Activated T-helper 1 cell treated with anti-CD3 and anti-CD28 coated beads, Interleukin-12 subunit alpha, Interleukin-12 subunit beta, Interleukin-2, Interleukin-4 antibody, amounts not matched to agents 30 ng/mL and 10 ng/mL and 1 ng/mL, durations not matched to agents 14 hours and 24 hours and 36 hours (primary cell): ENCODE measurements at places on chromosomes 12 and 14.

DNA sequence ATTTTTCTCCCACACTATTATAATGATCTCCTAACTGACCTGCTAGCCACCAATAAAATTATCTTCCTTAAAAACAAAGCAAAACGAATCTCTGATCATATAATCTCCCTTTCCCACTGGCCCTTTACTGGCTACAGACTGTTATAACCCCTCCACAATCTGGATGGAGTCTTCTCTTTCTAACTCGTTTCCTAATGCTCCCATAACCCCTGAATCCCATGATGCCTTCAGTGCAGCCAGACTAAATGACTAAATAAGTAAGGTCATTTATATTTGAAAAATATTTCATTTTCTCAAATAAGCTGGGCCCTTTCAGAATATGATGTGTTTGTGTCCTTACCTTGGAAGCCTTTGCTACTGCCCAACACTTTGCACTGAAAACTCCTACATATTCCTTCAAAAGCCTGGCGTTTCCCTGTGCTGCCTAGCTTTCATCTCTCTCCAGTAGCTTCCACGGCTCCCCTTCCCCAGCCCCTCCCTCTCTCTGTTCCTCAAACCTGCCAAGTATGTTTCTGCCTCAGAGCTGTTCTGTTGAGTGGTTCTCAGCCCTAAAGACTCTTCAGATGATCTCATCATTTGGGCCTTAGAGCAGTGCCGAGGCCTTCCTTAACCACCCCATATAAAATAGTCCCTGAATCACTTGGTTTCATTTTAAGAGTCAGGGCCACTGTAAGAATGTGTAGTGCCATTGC, 91.7 kb downstream of the MYRFL start:
- H3K36me3 ChIP-seq = no peaks in the 10 kb centered on the region
- peaks cover 4% of the 10 kb centered on the region for H3K27me3 ChIP-seq
- H3K4me1 ChIP-seq = no peaks in the 10 kb centered on the region
- no peak for DNase-seq
- H3K4me3 ChIP-seq = no peak overlapping the region

GRCh38 chr14:39264558-39264957, 30.8 kb downstream of the MIA2 start:
- peaks cover 6% of the 10 kb centered on the region for H3K36me3 ChIP-seq
- no peak overlapping the region for H3K27ac ChIP-seq
- no peak overlapping the region for H3K4me3 ChIP-seq
- DNase-seq = no peak
- H3K4me1 ChIP-seq = peaks cover 32% of the 10 kb centered on the region

DNA sequence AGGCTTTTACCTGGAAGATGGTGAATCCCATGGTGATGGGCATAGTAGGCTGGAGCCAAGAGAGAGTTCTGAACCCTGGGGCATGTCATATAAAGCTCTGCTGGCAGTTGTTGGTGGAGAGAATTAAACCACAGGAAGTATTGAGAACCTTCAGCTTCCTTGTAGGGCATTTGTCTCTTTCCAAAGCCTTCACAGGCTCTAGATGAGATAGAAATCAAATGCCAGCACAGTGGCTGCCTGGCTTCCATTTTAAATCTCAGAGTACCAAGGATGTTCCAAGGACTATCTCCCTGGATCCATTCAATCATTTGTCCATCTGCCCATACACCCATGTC, 369.6 kb downstream of the DPF3 start:
- peaks cover 79% of the 10 kb centered on the region for H3K4me1 ChIP-seq
- H3K27me3 ChIP-seq = peaks cover 5% of the 10 kb centered on the region
- DNase-seq = no peak

DNA sequence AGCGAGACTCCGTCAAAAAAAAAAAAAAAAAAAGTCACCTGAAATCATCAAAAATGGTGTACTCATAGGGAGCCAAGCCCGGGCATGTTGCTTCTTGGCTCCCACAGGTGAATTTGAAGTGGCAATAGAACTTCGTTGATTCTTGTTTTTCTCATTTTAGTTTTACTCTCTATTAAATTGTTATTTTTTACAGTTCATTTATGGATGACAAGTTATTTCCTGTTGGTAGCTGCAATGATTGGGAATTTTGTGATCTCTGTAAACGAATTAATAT, 1.3 kb downstream of the TM7SF3 start:
- peaks cover 16% of the 10 kb centered on the region for H3K36me3 ChIP-seq
- DNase-seq = no peak
- peaks cover 2% of the 10 kb centered on the region for H3K27me3 ChIP-seq
- peak overlapping the region; percentile 91 for H3K4me3 ChIP-seq

GRCh38 chr14:54040846-54041245, 84.2 kb upstream of the BMP4 start:
- H3K27me3 ChIP-seq = no peaks in the 10 kb centered on the region
- no peak for DNase-seq
- no peak overlapping the region for H3K27ac ChIP-seq
- no peak overlapping the region for H3K4me3 ChIP-seq
- no peaks in the 10 kb centered on the region for H3K36me3 ChIP-seq
- no peaks in the 10 kb centered on the region for H3K4me1 ChIP-seq

DNA sequence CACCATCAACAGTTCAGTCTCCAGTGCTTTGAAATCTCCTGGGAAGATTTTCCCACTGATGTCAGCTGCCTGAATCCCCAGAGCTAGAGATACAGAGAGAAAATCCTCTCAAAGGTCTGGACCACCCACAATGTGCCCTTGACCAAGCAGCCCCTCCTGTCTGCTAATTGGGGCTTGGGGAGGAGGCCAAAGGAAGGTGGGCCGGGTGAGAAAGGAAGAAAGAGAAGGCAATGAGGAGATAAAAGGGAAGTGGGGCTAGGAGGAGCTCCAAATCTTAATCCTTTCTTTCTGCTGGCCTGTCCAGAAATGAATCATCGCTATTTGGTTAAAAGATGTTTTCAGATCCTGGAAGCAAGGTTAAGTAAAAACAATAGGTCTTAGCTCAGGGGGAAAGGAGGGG, 322.9 kb downstream of the BCL11B start:
- H3K4me3 ChIP-seq = no peak overlapping the region
- H3K27me3 ChIP-seq = peaks cover 2% of the 10 kb centered on the region
- H3K27ac ChIP-seq = no peak overlapping the region

GRCh38 chr12:65294641-65295262, 16.3 kb downstream of the MSRB3 start:
- DNase-seq = no peak
- H3K36me3 ChIP-seq = no peaks in the 10 kb centered on the region
- peaks cover 12% of the 10 kb centered on the region for H3K27me3 ChIP-seq

GRCh38 chr12:26334621-26335124, 139.3 kb downstream of the SSPN start:
- H3K4me3 ChIP-seq = no peak overlapping the region
- H3K27me3 ChIP-seq = no peaks in the 10 kb centered on the region
- peaks cover 7% of the 10 kb centered on the region for H3K36me3 ChIP-seq
- no peak overlapping the region for H3K27ac ChIP-seq
- H3K4me1 ChIP-seq = no peaks in the 10 kb centered on the region

- H3K4me1 ChIP-seq = no peaks in the 10 kb centered on the region
- DNase-seq = no peak
- H3K27me3 ChIP-seq = peaks cover 2% of the 10 kb centered on the region
- H3K27ac ChIP-seq = no peak overlapping the region
- H3K4me3 ChIP-seq = no peak overlapping the region
Observed at GRCh38 chr12:22257100-22257499, 77.4 kb downstream of the ST8SIA1 start.

GRCh38 chr14:51759950-51760349, 100.5 kb upstream of the GNG2 start:
- H3K27me3 ChIP-seq = peaks cover 13% of the 10 kb centered on the region
- DNase-seq = no peak
- H3K36me3 ChIP-seq = no peaks in the 10 kb centered on the region
- H3K4me1 ChIP-seq = peaks cover 9% of the 10 kb centered on the region

- H3K27ac ChIP-seq = no peak overlapping the region
- peaks cover 3% of the 10 kb centered on the region for H3K36me3 ChIP-seq
- peaks cover 20% of the 10 kb centered on the region for H3K4me1 ChIP-seq
- H3K4me3 ChIP-seq = peak overlapping the region; percentile 39
- DNase-seq = no peak
- H3K27me3 ChIP-seq = peaks cover 3% of the 10 kb centered on the region
Observed at GRCh38 chr12:103348935-103349334, 146.8 kb downstream of the C12orf42 start.

DNA sequence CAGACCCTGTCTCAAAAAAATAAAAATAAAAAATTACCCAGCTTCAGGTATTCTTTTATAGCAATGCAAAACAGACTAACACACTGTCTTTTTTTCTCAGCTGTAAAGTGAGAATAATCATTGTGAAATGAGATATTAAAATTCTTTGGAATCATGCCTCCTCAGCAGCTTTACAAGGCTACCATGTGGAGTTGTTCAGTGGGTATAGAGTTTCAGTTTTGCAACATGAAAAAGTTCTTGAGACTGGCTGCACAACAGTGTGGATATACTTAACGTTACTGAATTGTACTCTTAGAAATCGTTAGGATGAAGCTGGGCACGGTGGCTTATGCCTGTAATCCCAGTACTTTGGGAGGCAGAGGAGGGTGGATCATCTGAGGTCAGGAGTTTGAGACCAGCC, 15.7 kb upstream of the MAPKAPK5 start:
- no peaks in the 10 kb centered on the region for H3K4me1 ChIP-seq
- H3K4me3 ChIP-seq = no peak overlapping the region
- DNase-seq = no peak
- H3K36me3 ChIP-seq = no peaks in the 10 kb centered on the region
